CD4-positive, alpha-beta T cell (primary cell): ENCODE measurements at places on chromosomes 1 and 21.
A peak's percentile ranks its signal among the peaks of the same experiment; 100 is the strongest.

GRCh38 chr1:25739341-25739740, 60.7 kb upstream of the SELENON start:
- H3K27me3 ChIP-seq: no peaks in the 10 kb centered on the region
- peaks cover 38% of the 10 kb centered on the region for H3K4me1 ChIP-seq
- no peak for DNase-seq
- no peak overlapping the region for H3K27ac ChIP-seq

GRCh38 chr1:4500441-4500840, 154.0 kb upstream of the AJAP1 start:
- H3K4me1 ChIP-seq: no peaks in the 10 kb centered on the region
- no peaks in the 10 kb centered on the region for H3K36me3 ChIP-seq
- H3K4me3 ChIP-seq: no peak overlapping the region
- no peak for DNase-seq
- no peaks in the 10 kb centered on the region for H3K27me3 ChIP-seq

DNA sequence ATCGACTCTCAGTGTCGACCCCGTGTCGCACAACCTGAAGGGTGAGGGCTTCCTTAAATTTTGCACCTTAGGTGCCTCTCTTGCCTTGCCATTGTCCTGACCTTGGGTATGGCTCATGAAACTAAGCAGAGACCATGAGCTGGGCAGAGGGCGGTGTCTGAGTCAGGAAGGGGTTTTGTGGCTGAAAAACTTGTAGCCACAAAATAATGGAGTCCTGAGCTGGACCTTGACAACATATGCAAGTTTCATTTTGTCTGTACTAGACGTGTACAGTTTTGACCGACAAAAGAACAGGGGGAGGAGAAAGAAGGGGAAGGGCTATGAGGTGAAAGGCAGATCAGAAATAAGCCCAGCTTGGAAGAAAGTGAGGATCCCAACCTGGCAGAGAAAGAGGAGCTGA, 8.3 kb upstream of the RUNX1 start:
- H3K27me3 ChIP-seq: no peaks in the 10 kb centered on the region
- no peak overlapping the region for H3K27ac ChIP-seq
- no peaks in the 10 kb centered on the region for H3K36me3 ChIP-seq
- H3K4me1 ChIP-seq: peaks cover 6% of the 10 kb centered on the region
- DNase-seq: no peak
- no peak overlapping the region for H3K4me3 ChIP-seq

GRCh38 chr1:44903011-44903680, 60.1 kb upstream of the PTCH2 start:
- no peak overlapping the region for H3K27ac ChIP-seq
- no peak for DNase-seq
- H3K36me3 ChIP-seq: no peaks in the 10 kb centered on the region
- no peak overlapping the region for H3K4me3 ChIP-seq
- H3K4me1 ChIP-seq: no peaks in the 10 kb centered on the region

- DNase-seq: no peak
- H3K4me3 ChIP-seq: no peak overlapping the region
- no peak overlapping the region for H3K27ac ChIP-seq
Measured at GRCh38 chr21:20875742-20876141, 122.5 kb upstream of the NCAM2 start.

DNA sequence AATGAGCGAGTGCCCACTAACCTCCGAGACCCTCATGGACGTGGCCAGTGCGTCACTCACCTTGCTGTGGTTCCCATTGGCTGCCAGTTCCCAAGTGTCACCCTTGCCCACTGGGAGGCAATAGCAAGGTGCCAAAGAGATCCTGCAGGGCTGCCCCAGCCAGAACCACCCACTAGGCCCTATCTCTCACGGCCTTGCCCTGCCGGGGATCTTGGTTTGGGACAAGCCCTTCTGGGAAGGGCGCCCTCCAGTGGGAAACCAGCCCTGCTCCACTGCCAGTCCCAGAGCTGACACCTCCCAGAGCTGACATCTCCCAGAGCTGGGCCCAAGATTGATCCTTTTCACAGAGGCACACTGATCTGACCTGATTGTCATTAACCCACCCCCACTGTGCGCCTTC, 2.1 kb upstream of the SELENON start:
- peaks cover 77% of the 10 kb centered on the region for H3K4me1 ChIP-seq
- peak; percentile 63 for DNase-seq

DNA sequence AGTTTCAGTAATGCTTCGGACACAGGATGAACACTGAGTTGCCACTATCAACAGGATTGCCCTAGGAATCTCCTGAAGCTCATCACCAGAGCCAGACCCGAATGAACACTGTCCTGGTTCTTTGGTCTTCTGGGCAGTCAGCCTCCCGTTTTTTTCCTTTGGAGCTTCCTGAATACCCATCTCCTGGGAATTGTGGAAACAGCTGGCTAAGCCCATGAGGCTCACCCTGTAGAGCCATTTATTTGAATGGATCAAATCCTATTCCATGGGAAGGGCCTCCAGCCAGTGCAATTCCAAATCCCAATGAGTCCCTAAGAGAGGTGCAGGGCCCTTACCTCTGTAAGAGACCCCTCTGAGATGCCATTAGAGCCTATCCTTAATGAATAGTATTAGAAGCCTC, 5.9 kb downstream of the RCSD1 start:
- DNase-seq: no peak
- H3K27ac ChIP-seq: peak overlapping the region; percentile 59
- H3K27me3 ChIP-seq: no peaks in the 10 kb centered on the region
- peaks cover 62% of the 10 kb centered on the region for H3K36me3 ChIP-seq

DNA sequence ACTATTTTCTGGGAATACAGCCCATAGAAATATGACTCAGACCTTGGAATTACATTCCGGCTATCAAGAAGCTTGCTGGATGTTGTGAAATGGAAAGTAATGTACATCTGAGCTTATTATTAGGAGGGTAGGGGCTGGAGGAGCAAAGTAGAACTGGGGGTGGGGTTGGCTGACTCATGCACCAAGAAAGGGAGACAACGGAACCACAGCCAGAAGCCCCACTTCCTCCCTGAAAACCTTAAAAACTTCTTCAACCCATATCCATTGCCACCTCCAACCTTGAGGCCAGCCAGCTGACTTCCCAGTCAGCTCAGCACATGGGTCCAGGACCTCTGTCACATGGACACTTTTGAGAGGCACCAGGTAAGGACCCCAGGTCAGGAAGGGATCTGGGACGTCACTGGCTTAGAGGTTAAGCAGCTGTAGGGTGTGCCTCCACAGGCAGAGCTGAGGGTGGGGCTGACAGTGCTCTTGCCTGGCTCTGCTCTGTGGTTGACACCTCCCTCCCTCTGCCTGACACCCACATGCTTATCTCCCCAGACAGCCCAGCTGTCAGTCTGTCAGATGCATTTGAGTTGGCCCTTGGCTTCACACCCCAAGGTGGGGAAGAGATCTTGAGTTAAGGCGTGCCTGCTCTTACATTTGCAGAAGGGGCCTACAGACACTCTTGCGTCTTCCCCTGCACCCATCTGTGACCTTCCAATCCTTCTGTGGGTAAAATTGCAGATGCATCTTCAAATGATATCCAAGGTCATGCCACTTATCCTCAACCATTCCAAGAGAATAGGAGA, 5.7 kb upstream of the ZNF683 start:
- peak; percentile 86 for DNase-seq
- peak overlapping the region; percentile 22 for H3K4me3 ChIP-seq

DNA sequence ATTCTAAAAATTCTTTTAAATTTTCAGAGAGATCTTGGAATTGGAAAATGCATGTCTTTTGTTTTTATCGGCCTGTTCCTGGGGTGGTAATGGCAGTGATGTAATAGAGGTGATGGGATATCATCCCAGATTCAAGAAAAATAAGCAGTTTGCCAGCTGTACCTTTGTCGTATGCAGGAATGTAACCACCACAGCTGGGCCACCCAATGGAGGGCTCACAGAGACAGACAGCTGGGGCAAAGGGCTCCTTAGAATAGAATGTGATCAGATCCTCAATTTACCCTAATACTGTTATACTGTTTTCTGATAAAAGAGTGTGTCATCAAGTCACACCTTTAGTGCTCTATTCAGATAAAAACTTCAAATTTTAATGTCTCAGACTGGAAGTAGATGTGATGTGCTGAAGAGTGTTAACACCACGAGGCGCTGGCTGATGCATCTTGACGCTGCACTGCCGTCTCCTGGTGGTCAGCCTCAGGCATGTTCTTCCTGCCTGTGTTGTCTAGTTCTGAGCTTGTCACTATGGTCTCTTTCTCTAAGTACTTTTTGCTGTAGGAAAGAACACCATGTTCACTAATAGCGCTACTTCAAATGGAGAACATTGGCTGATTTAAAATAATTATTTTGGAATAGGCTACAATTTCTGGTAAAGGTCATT, 78.8 kb downstream of the C1orf21 start:
- H3K36me3 ChIP-seq: no peaks in the 10 kb centered on the region
- DNase-seq: no peak
- peaks cover 4% of the 10 kb centered on the region for H3K27me3 ChIP-seq
- H3K4me3 ChIP-seq: no peak overlapping the region

- peaks cover 65% of the 10 kb centered on the region for H3K4me1 ChIP-seq
- peak overlapping the region; percentile 77 for H3K4me3 ChIP-seq
- H3K27me3 ChIP-seq: no peaks in the 10 kb centered on the region
- H3K27ac ChIP-seq: peak overlapping the region; percentile 68
- H3K36me3 ChIP-seq: no peaks in the 10 kb centered on the region
Measured at GRCh38 chr1:2416403-2416802, 4.0 kb upstream of the PEX10 start.

GRCh38 chr1:44289530-44289929, 65.5 kb downstream of the ERI3 start:
- no peak for DNase-seq
- no peak overlapping the region for H3K27ac ChIP-seq
- H3K4me1 ChIP-seq: no peaks in the 10 kb centered on the region
- peaks cover 42% of the 10 kb centered on the region for H3K36me3 ChIP-seq
- H3K27me3 ChIP-seq: no peaks in the 10 kb centered on the region
- no peak overlapping the region for H3K4me3 ChIP-seq

DNA sequence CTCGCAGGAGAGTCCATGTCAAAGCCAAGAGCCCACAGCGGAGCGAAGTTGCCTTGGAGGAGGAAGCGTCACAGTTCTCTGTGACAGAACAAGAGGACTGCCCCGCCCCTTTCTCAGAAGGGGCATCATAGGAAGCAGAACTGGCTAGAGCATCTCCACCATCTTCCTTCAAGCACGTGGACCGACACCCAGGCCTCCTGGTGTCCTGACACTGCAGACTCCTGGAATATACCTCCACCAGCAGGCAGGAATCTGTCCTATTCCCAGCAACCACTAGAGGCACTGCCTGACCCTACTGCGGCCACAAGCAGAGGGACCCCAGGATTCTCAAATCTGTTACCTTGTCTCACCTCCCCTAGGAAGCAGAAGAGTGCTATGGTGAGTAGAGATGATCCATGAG, 37.8 kb downstream of the GPA33 start:
- H3K27me3 ChIP-seq: no peaks in the 10 kb centered on the region
- no peak for DNase-seq
- no peak overlapping the region for H3K4me3 ChIP-seq
- H3K27ac ChIP-seq: no peak overlapping the region

DNA sequence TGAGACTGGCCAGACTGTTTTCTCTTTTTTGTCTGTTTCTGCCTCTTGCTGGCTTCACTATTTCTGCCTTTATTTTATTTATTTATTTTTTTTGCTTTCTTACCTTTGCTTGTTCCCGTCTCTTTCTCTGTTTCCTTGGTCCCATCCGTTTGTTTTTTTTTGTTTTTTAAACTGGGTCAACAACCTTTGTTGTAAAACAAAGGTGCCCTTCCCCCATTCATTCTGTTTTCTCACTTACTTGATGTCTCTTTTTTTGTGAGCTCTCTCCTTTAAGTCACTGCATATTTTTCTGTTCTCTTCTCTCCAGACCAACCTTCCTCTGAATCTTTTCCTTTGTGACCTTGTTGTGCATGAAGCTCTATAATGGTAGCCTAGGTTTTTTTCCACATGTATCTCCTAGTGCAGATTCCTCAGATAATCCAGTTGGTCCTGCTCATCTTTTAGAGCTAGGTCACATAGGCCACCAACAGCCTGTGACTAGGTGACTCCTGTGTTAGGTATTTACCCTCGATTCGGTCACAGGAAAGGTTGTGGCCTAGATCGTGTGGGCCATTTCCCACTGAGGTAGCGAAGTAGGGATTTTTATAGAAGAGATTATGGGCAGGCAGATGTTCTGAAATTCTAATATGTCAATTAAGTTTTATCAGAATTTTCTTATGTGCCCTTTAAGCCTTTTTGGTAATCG, 15.9 kb downstream of the GNAI3 start:
- peaks cover 25% of the 10 kb centered on the region for H3K4me1 ChIP-seq
- no peaks in the 10 kb centered on the region for H3K27me3 ChIP-seq
- DNase-seq: no peak
- H3K27ac ChIP-seq: no peak overlapping the region

- H3K4me1 ChIP-seq: peaks cover 43% of the 10 kb centered on the region
- H3K36me3 ChIP-seq: peaks cover under 1% of the 10 kb centered on the region
- H3K4me3 ChIP-seq: peak overlapping the region; percentile 95
- H3K27me3 ChIP-seq: no peaks in the 10 kb centered on the region
- no peak for DNase-seq
Measured at GRCh38 chr1:6603915-6604558, 1.4 kb upstream of the KLHL21 start.

DNA sequence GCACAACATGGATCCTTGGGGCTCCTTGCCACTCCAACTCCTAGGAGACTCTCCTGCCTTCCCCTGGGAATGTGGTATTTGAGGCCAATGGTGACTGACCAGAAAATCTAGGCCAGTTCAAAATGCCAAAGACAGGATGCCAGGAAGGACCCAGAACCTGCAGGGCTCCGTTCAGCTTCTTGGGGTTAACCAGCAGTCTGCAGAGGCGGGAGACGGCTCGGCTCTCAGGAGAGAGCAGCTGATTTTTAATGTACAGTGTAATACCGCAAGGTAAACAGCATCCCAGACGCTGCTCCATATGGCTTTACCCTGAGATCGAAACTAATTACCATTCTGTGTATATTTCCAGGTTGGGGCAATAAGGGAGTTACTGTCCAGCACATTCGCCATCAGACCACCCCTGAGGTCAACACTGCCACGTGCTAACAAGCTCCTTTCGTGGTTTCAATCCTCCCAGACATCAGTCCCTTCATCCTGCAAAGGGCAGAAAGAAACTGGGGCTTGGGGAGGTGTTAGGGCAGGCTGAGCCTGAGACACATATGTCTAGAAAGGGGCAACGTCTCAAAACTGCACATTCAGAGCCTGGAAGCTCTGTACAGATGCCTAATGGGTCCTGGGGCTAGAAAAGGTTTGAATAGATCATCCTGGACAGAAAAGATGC, 16.7 kb downstream of the ITPKB start:
- DNase-seq: no peak
- peak overlapping the region; percentile 17 for H3K4me3 ChIP-seq
- H3K4me1 ChIP-seq: peaks cover 96% of the 10 kb centered on the region
- H3K27ac ChIP-seq: peak overlapping the region; percentile 47
- peaks cover 64% of the 10 kb centered on the region for H3K36me3 ChIP-seq
- no peaks in the 10 kb centered on the region for H3K27me3 ChIP-seq

DNA sequence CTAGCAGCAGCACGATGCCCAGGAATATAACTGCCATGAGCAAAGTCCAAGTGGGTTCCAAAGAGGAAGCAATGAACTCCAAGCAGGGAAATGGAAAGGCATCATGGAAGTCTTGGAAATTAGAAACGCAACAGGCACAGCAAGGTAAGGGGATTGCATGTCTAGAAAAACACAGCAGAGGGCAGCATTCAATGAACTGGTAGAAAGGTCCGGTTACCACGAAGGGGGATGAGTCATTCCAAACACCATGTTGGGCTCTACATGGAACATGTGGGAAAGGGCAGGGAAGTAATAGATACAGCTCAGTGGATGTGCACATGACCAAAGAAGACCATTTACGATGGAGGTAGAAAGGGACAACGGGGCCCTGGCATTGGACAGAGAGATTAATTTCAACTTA, 36.4 kb downstream of the RXRG start:
- no peaks in the 10 kb centered on the region for H3K36me3 ChIP-seq
- H3K4me1 ChIP-seq: no peaks in the 10 kb centered on the region
- no peak overlapping the region for H3K27ac ChIP-seq
- peaks cover 20% of the 10 kb centered on the region for H3K27me3 ChIP-seq
- no peak for DNase-seq
